HFFc6 (cell line): ENCODE measurements at places on chromosomes 3 and 15.

DNA sequence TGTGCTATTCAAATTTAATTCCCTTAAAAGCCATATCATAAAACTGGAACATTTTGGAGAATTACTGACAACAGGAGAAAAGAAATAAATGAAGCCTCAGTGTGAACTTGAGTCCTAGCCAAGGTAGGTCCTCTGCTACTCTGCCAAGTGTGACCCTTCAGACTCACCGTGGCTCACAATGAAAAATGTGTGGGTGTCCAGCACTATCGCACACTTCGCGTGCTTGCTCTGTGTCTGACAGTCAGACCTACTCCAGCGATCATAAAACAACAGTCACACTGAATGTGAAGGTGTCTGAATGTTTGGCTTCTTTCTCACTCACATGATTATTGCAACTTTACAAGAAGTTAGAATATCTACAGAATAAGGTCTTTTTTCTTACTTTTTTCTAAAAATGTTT lies 65.8 kb upstream of the TRA2B start:
- DNase-seq: no peak

- no peak for DNase-seq
These were observed 65.8 kb upstream of the TNFAIP8L3 start for GRCh38 chr15:51160484-51160883.

- DNase-seq: no peak
These were observed 1.3 kb downstream of the ARHGEF26 start for GRCh38 chr3:154122552-154122911.

- DNase-seq: no peak
These were observed 43.8 kb downstream of the SPSB4 start for GRCh38 chr3:141094790-141095545.

GRCh38 chr3:17087509-17087908 lies 202.8 kb downstream of the PLCL2 start:
- no peak for DNase-seq
